ENCODE measurements at places on chromosomes 2 and 18. TPM values are rescaled to one million over a fixed set of nuclear protein-coding genes. Genes with fewer than 3 reads are reported as not detected.

- no peak for DNase-seq
Observed at GRCh38 chr2:9802576-9802993, 40.7 kb upstream of the TAF1B start.

- no peak for DNase-seq
Observed at GRCh38 chr2:34372967-34373366, 773.9 kb upstream of the FAM98A start.

DNA sequence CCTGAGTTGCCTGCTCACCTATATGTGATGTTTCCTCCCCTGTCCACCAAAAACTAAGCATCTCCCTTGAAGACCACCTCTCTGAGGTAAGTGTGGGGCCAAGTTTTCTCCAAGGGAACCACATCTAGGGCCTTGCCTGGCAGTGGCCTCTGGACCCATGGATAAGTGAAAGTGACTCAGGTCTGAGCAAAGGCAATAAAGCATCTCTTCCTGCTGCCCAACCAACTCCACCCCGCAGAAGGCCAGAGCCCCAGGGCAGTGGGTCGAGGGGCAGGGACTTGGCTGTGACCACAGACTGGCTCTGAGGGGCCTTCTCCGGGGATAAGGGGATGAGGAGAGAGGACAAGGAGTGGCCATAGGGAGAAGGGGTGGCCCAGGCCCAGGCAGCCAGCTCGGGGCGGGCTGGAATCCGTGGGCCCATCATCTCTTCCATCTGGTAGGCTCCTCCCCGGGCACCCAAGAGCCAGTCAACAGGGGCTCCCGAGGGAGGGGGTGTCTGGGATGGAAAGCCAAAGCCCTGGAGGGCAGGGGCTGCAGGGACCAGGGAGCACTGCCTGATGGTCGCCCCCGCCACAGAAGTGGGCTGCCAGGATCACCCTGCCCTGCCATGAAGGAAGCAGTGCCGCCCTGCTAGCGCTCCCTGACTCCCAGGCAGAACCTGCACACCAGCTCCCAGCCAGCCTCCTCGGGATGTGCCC is 33.4 kb downstream of the EMX1 start:
- no peak for DNase-seq

- no peak for DNase-seq
Observed at GRCh38 chr18:79182047-79182713, 113.0 kb downstream of the ATP9B start.

GRCh38 chr2:221437056-221437455 is 135.0 kb downstream of the EPHA4 start:
- DNase-seq: no peak

The EFR3B gene
- total RNA-seq: 0.05 TPM

DNA sequence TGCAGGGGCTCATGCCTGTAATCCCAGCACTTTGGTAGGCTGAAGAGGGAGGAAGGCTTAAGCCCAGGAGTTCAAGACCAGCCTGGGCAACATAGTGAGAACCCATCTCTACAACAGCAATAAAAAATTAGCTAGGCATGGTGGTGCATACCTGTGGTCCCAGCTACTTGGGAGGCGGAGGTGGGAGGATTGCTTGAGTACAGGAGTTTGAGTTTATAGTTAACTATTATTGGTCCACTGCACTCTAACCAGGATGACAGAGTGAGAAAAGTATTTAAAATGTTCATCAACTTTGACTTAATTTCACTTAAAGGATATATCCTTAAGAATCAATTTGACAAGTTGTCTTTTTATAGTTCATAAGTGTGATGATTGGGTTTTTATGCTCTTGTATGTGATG is 14.3 kb upstream of the GPD2 start:
- no peak for DNase-seq

The TXNL4A gene
- total RNA-seq: 63.4 TPM

The UGT1A3 gene
- total RNA-seq: 1.2 TPM

DNA sequence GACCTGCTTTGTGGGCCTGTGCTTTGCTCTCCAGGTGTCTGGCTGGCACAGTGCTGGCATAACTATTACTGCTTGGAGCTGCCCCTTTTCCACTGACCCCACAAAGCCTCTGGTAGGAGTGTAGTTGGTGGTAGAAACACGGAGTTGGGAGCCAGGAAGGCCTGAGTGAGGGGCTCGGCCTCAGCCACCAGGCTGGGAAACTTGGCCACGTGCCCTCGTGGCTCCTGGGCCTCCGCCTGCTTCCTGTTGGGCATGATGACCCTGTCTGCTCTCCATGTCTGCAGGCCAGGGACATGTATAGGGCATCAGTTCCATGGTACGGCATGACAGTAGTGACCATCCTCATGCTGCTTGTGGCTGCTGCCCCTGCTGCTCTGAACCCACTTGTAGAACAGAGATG is 241.2 kb downstream of the FAM210A start:
- DNase-seq: no peak

DNA sequence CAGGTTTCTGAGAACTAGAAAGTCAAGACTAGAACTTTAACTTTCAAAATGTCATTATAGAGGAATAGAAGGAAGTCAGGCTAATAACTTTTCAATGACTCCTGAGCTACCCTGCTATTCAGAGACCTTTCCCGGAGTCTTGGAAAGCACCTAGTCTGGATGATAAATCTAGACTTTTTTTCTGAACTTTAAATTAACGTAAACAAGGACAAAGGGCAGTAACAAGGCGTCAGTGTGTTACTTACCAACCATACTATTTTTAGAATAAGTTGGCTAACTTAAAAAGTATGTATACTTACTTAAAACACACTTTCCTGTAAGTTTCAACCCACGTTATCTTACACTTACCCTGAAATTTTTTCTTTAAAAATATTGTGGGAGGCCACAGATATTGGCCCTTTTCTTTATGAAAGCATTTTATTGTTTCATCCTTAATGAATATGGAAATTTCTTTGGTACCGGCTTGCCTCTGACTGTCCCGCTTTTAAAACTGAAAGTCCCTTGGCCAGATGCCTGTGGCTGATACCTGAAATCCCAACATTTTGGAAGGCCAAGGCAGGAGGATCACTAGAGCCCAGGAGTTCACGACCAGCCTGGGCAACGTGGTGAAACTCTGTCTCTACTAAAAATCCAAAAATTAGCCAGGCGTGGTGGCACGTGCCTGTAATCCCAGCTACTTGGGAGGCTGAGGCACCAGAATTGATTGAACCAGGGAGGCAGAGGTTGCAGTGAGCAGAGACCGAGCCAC is 9.7 kb downstream of the PMAIP1 start:
- no peak for DNase-seq

The HOXD4 gene
- total RNA-seq: not detected

DNA sequence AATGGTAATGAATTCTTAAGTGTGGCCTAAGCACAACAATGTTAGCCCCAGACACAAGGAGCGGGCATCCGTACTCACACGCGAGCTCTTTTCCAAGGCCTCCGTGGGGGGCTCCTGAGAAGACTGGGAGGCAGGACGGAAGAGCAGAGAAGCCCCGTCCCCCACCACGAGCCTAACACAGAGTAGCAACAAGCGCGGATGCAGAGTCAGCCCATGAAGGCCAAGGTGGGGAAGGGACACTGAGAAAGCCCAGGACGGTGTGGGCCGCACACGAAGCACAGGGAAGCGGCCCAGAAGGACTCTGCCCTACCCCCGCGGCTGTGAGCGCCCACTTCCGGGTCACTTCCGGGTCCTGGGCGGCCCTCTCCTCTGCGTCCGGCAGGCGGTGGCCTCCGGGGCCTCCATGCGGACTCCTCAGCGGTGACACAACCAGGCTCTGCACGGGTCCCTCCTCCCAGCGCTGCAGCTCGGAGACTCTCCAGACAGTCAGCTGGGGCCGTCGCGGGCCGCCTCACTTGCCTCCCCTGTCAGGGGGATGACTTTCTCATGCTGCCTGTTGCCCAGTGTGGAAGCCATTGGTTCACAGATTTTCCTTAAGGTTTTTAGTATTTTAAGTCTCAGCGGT is 151.5 kb downstream of the MTCL1 start:
- no peak for DNase-seq

The VSNL1 gene
- total RNA-seq: not detected

DNA sequence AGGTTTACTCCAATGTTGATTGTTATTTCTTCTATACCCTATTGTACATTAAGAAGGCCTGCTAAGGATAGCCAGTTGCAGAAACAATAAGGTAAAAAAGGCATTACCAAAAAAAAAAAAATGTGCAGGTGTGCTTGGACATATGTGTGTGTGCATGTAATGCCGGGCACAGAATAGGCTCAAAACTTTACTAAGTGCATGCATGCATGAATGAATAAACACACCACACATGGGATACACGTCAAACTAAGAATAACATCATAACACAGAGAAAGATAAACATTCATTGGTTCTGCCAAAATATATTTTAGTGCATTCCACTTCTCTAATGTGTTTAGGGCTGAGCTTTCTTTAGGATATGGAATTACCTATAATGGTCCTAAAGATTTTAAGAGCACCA is 298.2 kb downstream of the TCF4 start:
- DNase-seq: no peak

The SIX3 gene
- total RNA-seq: not detected

DNA sequence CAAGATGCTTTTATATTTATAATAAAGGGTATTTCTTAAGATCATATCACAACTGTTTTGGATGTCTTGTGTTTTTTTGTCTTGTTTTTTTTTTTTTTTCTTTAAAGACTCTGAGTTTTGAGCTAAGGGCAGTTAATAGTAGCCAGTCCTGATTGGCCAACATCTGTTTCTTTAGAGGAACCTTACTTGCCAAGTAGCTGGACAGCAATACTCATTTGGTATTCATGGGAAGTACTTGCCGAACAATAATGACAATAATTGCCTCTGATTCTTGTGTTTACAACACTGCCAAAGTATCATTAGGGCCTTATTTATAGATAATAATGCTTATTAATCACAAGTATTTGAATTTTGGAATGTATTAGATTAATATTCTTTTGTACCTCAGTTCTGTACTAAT is 17.1 kb upstream of the POU3F3 start:
- DNase-seq: no peak

- no peak for DNase-seq
Observed at GRCh38 chr2:26347286-26347865, 787 bp upstream of the ADGRF3 start.

- no peak for DNase-seq
Observed at GRCh38 chr2:229153951-229154350, 117.1 kb downstream of the PID1 start.

The VWC2L gene
- not detected for total RNA-seq

DNA sequence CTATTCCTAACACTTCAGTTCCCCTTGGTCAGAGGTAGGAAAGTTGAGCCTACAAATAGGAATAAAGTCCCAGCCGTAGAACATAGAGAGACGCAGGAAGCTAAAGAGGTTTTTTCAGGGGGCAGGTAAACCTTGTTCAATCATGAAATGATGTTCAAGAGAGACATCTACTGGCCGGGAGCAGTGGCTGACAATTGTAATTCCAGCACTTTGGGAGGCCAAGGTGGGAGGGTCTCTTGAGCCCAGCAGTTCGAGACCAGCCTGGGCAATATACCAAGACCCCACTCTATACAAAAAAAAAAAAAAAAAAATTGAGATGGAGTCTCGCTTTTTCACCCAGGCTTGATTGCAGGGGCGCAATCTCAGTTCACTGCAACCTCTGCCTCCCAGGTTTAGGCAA is 66.7 kb upstream of the DNAJC10 start:
- peak; percentile 36 for DNase-seq

The CDK15 gene
- not detected for total RNA-seq

GRCh38 chr2:9211496-9211895 is 4.9 kb downstream of the ASAP2 start:
- peak; percentile 79 for DNase-seq

GRCh38 chr2:191611614-191612013 is 66.3 kb upstream of the NABP1 start:
- no peak for DNase-seq

DNA sequence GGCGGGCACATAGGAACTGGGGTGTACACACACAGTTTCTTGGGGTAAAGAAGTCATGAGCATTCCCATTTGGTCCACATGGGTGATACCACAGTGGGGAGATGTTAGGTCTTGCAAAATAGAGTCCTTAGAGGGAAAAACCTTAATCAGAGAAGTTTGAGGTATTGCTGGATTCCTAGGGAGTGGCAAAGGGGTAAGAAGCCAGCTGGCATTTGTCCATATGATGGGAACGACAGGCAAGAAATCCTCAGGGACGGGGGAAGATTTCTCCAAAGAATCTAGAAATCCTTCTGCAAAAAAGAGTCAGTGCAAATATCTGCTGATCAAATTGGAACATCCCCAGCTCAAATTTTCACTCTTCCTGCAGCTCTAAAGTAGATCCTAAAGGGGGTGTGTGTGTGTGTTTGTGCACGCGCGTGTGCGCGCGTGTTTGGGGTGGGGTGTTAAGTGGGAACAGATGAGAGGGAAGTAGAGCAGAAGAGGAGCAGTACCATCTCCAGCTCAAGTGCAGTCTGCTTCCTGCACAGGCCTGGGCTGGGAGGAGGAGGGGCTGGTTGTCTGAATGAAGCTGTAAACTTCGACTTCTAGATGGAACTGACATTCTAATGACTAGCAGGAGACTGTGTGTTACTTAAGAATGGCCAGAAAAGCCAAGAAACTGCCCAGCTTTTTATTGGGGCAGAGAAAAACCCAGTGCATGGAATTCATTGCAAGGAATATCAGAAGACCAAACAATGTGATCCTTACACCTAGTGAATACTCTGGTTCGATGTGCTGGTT is 168.0 kb downstream of the SPP2 start:
- DNase-seq: no peak

DNA sequence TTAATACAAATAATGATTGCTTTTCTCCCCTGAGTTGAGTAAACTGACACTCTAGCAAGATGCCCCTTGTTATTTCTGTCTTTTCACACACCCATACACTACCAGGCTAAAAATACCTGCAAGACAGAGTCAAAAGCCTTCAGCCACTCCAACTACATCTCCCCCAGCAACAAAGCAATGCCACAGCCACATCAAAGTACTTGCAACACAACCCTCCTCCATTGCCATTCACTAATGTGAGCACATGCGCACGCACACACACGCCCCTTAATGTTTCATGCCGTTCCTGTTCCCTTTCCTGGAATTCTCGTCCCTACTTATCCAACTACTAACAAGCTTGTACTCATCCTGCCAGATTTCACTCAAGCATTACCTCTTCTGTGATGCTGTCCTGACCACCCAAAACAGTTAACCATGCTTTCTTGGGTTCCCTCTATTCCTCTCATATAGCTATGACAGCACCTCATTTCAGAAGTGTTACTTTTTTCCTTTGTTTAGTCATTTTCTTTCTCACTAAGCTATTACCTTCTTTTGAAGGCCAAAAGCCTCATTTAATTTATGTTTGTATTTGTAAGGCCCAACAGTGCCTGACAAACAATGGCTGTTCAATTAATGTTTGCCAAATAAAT is 29.6 kb downstream of the SLC25A12 start:
- DNase-seq: no peak

DNA sequence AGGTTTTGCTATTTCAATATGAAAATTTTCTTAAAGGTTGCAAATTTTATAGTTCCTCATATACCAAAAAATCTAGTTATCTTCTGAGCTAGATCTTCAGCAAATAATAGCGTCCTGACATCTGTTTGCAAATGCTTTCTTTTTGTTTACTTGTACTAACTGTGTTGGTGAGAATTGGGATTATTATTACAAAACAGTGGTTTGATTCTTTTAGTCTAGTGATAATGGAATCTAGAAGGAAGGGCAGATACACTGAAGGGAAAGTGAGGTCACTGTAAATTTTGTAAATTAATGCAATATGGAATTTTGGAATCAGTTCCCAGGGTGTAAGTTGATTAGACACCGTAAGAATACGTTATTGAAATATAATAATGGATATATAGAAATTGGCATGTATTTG is 36.2 kb upstream of the NT5C1B start:
- DNase-seq: no peak

Data from HT-29 (cell line).